ENCODE measurements at places on chromosomes 3 and 15.

DNA sequence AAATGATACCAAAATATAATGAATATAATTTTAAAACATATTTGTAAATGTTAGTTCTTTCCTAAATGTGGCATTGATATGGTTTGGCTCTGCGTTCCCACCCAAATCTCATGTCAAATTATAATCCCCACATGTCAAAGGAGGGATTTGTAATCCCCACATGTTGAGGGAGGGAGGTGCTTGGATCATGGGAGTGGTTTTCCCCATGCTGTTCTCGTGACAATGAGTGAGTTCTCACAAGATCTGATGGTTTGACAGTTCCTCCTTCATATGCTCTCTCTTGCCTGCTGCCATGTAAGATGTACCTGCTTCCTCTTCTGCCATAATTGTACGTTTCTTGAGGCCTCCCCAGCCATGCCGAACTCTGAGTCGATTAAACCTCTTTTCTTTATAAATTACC lies 12.0 kb downstream of the CGGBP1 start:
- DNase-seq = no peak

DNA sequence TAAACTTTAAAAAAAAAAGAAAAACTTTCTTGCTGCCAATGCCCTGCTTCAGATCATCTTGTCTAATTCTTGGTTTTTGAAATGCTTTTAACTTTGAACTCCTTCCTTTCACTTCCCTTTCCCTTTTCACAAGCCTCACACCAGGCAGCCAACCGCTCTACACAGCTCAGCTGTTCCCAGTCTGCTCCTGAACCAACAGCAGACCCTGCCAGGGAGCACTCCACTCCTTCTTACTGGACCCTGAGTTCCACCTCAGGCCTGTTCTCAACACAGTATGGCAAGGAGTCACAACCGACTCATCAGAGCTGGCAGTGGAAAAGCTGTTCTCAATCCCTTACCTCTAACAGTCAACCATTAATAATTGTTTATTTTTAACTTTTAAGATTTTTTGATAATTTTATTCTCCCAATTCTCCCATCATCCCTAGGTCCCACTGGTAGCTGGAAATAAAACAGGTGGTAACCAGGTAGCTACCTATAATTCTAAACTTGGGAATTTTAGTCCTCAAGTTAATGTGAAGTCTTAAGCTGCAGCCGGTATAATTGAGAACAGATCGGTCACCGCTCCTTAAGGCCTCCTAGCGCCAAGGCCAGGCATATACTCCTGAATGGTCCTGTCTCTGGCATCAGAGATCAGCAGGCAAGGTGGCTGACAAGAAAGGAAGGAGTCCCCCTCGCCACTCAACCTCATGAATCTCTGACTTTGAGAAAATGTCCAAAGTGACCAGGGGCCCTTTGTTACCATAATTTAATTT lies 43.9 kb downstream of the BOC start:
- no peak for DNase-seq

GRCh38 chr3:126569390-126569975 lies 10.8 kb upstream of the C3orf22 start:
- no peak for DNase-seq

GRCh38 chr15:41133454-41133853 lies 17.4 kb upstream of the INO80 start:
- no peak for DNase-seq

- DNase-seq = no peak
Measured at GRCh38 chr3:170327040-170327808, 30.3 kb upstream of the SKIL start.

Measured in activated CD4-positive, alpha-beta T cell treated with anti-CD3 and anti-CD28 coated beads, Interleukin-2, amount 50 U/mL, for 48 hours (primary cell).